Muscle of leg (tissue), 16 donors: ENCODE measurements at places on chromosomes 6 and 20. TPM values are rescaled to one million over a fixed set of nuclear protein-coding genes. Genes with fewer than 3 reads are reported as not detected.

DNA sequence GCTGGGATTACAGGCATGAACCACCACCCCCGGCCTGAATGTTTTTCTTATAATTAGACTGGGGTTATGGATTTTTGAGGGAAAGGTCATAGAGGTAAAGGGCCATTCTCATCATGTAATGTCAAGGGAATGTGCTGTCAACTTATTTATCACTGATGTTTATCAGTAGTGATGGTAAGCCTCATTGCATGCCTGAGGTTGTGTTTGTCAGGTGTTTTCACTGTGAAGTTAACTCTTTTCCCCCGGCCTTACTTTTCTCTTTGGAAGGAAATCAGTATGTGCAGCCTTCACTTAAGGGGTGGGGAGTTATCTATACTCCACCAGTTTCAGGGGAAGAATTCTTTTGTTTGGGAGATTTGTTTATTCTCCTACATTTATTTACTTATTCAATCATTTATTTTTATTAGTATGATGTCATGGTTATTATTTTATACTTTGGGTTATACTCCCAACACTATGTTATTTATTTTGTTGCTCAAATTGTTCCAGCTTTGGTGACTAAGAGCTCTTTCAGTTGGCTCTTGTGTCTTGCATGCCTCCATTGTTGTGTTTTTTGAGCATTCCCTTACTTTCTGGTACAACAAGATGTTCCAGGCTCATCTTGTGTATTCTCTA is 2.8 kb upstream of the SLC17A5 start:
- DNase-seq: no peak

DNA sequence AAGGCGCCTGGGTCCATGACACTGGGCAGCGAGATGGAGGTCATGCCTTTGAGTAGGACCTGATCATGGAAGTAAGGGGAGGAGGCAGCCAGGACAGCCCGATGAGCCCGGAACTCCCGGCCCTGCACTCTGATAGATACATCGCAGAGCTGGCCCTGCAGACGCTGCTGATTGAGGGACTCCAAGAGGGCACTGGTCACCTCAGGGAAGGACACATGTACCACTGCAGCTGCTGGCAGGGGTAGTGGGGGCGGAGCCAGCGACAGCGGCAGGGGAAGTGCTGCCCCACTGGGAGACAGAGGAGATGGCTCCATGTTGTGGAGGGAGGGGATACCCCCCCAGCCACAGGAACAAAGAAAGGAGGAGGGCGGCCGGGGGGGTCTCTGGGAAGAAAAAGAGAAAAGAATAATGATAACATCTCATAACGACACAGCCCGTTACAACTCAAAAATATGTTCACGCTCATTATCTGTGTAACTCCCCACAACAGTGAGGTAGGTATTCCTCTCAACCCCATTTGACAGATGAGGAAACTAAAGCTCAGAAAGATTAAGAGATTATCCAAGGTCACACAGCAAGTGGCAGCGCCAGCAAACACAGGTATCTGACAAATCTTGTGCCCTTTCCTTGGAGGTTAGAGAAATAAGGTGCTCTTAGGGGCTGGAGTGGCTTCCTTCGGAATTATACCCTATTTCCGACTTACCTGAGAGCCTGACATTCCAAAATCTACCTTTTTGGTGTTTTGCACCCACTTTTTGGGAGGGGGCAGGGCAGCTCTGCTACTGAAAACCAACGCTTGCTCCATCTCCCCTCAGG is 733 bp downstream of the ZBTB22 start:
- peak; percentile 37 for DNase-seq

DNA sequence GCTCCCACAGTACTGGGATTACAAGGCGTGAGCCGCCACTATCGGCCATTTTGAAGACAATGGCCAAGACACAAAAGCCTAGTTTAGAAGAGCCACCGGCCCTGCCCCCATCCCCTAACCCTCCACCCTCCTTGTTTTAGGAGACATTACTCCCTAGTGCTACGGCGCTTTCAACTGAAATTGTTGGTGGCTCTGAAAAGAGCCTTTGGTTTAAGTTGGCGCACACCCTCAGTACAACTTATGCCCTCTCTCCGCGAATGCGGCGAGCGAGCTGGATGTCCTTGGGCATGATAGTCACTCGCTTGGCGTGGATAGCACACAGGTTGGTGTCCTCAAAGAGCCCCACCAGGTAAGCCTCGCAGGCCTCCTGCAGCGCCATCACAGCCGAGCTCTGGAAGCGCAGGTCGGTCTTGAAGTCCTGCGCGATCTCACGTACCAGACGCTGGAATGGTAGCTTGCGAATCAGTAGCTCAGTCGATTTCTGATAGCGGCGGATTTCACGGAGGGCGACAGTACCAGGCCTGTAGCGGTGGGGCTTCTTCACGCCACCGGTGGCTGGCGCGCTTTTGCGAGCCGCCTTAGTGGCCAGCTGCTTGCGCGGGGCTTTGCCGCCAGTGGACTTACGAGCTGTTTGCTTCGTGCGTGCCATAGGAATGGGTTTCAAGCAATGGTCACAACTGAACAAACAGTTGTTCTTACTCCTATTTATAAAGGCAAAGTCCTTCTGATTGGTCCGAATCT is 114.9 kb upstream of the BTN3A2 start:
- DNase-seq: peak; percentile 88

GRCh38 chr6:107154801-107155160 is 39.5 kb upstream of the BEND3 start:
- DNase-seq: no peak

DNA sequence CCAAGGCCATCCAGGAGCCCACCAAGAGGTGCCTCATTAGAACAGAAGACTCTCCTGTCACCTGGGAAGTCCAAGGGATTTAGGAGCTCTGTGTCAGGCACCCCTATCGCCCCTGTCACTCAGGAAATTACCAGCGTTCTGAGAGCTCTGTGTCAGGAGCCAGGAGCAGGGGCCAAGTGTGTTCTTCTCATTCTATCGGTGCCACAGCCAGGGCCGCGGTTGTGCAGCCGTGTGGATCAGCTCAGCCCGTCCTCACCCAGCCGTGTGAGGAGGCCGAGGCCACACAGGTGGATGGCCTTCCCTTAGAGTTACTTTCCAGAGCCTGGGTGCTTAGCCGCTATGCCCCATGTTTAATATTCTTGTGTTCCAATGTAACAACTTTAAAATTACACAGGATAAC is 9.8 kb downstream of the MTG2 start:
- no peak for DNase-seq

- no peak for DNase-seq
Observed at GRCh38 chr6:119140196-119141140, 62.0 kb upstream of the FAM184A start.

DNA sequence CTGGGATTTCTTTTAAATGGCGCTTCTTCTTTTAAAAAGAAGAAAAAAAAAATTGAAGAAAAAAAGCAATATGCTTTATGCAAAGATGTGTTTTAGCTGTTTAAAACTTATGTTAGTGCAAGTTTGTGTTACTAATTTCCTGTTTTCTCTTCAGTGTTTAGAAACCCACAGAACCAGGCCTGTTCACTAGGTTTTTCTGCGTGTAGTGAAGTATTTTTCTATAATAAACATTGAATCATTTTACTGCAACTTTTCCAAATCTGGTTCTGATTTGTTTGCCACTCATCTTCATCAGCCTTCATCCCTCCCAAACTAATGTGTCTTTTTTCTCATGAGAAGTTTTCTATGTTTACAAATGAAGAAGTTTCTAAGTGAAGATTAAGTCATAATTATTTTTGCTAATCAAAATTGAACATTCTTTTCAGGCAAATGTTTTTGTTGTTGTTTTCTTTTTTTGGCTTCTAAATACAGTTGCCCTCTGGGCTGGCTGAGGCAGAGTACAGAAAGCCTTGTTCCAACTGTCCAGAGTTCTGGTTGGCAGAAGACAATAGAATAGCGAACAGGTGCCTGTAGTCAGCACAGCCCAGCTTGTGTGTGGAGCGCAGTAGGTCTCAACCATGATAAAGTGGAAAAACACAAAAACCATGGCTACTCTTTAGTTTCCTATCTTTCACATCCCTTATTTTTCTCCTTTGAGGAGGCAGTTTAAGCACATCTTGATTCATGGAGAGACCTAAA is 14.5 kb downstream of the ZNF76 start:
- no peak for DNase-seq

ARG1 gene
- total RNA-seq: 0.27 TPM

GRCh38 chr6:42131531-42131930 is 10.9 kb downstream of the C6orf132 start:
- no peak for DNase-seq

KIF25 gene
- 1.8 TPM for total RNA-seq
